ENCODE measurements at places on chromosomes 12 and 14.
A peak's percentile ranks its signal among the peaks of the same experiment; 100 is the strongest.

DNA sequence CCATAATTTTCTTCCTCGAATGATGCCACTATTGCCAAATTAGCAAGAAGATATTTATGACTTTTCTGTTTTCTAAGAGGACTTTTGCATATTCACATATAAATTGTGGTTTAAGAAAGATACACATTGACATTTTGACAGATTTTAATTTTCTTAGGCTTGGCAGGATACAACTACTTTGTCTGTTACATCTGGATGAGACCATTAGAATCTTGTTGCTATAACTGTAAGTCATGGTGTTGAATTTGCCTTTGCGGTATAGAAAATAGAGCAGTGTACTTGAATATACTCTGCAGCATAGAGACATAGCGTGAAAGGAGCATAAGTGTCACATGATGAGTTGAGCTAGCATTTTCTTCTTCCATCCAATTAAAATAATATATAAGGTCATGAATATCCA is 169.3 kb downstream of the FUT8 start:
- ATAC-seq, result no peak

DNA sequence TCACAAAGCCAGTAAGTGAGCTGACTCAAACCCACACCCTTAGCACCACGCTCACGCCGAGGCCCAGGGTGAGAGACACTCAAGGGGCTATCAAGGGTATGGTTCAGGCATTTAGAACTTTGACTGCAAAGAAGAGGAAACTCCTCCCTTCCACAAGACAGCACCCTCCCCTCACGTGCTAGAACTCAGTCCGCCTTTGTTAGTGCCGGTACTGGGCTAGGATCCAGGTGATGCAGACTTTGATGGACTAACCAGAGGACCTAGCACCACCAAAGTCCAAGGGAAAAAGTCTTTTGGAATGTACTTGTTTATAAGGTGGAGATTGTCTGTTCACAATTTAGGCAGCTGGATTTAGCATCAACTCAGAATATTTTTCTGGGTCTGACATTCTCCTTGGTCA is 33.7 kb downstream of the VWF start:
- ATAC-seq, result peak; percentile 77

- peak; percentile 40 for ATAC-seq
Observed at GRCh38 chr12:62259631-62259992, 592 bp upstream of the USP15 start.

DNA sequence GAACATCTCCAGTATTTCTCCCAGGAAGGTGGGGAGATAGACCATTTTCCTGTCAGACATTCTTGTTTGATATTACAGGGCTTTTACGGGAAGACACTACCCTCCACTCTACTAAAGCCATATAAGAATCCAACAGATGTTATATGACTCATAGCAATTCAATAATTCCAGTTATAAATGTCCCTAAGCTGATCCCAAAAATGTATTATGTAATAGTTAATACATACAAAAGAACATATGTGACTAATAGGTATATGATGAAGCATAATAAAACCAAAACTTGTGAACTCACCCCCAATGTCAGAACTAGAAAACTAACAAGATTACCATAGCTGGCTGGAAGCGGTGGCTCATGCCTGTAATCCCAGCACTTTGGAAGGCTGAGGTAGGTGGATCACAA is 84.2 kb downstream of the EFCAB11 start:
- ATAC-seq, result no peak

DNA sequence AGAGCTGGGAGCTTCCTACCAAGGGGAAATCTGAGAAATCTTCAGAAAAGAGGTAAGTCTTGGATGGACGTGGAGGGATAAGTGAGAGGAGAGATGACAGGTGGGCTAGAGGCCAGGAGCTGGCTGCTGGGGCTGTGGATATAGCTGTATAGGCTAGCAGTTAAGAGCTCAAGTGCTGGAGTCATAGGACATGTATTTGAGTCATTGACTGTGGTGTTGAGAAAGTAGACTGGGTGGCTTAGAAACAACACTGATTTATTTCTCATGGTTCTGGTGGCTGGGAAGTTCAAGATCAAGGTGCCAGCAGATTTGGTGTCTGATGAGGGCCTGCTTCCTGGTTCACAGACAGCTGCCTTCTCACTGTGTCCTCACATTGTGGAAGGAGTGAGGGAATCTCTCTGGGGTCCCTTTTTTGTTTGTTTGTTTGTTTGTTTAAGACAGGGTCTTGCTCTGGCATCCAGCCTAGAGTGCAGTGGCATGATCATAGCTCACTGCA is 151.1 kb upstream of the FUT8 start:
- no peak for ATAC-seq

GRCh38 chr12:53495903-53496751 is 3.1 kb downstream of the MAP3K12 start:
- no peak for ATAC-seq

GRCh38 chr14:103626146-103626850 is 2.7 kb upstream of the KLC1 start:
- no peak for ATAC-seq

Data from gastroesophageal sphincter (tissue), 4 donors.